Naive B cell (primary cell): ENCODE measurements at places on chromosomes 16 and 17.
A peak's percentile ranks its signal among the peaks of the same experiment; 100 is the strongest.

GRCh38 chr16:16144416-16144815, 78.9 kb downstream of the ABCC6 start:
- H3K27me3 ChIP-seq, result no peaks in the 10 kb centered on the region
- peaks cover 7% of the 10 kb centered on the region for H3K4me1 ChIP-seq
- no peak for DNase-seq
- peaks cover 13% of the 10 kb centered on the region for H3K36me3 ChIP-seq

DNA sequence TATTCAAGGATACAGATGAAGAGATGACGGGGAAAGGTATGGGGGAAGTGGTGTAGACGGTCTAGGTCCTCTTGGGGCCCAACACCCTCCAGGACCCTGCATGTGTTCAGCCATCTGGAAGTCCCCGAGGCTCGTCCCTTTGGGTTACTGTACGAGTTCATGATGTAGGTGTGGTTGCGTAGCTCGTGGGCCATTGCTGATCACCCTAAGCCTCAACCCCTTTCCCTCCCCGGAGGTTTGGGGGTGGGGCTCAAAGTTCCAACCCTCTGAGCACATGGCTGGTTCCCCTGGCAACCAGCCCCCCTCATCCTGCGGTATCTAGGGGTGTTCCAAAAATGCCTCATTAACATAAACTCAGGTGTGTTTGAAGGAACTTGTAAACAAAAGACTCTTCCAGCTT, 98.8 kb upstream of the METRNL start:
- H3K27me3 ChIP-seq, result no peaks in the 10 kb centered on the region
- no peak overlapping the region for H3K4me3 ChIP-seq
- H3K27ac ChIP-seq, result peak overlapping the region; percentile 95
- no peak for DNase-seq

- no peak overlapping the region for H3K4me3 ChIP-seq
- no peak overlapping the region for H3K27ac ChIP-seq
- no peak for DNase-seq
- H3K4me1 ChIP-seq, result peaks cover 50% of the 10 kb centered on the region
- no peaks in the 10 kb centered on the region for H3K27me3 ChIP-seq
These were observed 14.7 kb upstream of the KLHL36 start for GRCh38 chr16:84633622-84634021.

- no peaks in the 10 kb centered on the region for H3K36me3 ChIP-seq
- no peaks in the 10 kb centered on the region for H3K27me3 ChIP-seq
- no peak overlapping the region for H3K27ac ChIP-seq
- H3K4me3 ChIP-seq, result no peak overlapping the region
- peaks cover 2% of the 10 kb centered on the region for H3K4me1 ChIP-seq
- no peak for DNase-seq
These were observed 9.1 kb downstream of the PEMT start for GRCh38 chr17:17582372-17582771.

- H3K27me3 ChIP-seq, result no peaks in the 10 kb centered on the region
- no peak overlapping the region for H3K27ac ChIP-seq
- DNase-seq, result peak; percentile 49
- peaks cover 25% of the 10 kb centered on the region for H3K4me1 ChIP-seq
- no peaks in the 10 kb centered on the region for H3K36me3 ChIP-seq
- H3K4me3 ChIP-seq, result no peak overlapping the region
These were observed 174.2 kb downstream of the TANC2 start for GRCh38 chr17:63140255-63140654.

GRCh38 chr17:43799047-43799446, 18.8 kb downstream of the CFAP97D1 start:
- H3K27ac ChIP-seq, result no peak overlapping the region
- no peaks in the 10 kb centered on the region for H3K36me3 ChIP-seq
- no peak for DNase-seq
- H3K27me3 ChIP-seq, result peaks cover 15% of the 10 kb centered on the region

GRCh38 chr16:4679850-4680636, 13.3 kb upstream of the NUDT16L1 start:
- H3K4me3 ChIP-seq, result peak overlapping the region; percentile 70
- H3K27me3 ChIP-seq, result no peaks in the 10 kb centered on the region
- no peak overlapping the region for H3K27ac ChIP-seq
- no peaks in the 10 kb centered on the region for H3K4me1 ChIP-seq
- DNase-seq, result no peak
